ENCODE measurements at places on chromosomes 13 and 19.
A peak's percentile ranks its signal among the peaks of the same experiment; 100 is the strongest.

DNA sequence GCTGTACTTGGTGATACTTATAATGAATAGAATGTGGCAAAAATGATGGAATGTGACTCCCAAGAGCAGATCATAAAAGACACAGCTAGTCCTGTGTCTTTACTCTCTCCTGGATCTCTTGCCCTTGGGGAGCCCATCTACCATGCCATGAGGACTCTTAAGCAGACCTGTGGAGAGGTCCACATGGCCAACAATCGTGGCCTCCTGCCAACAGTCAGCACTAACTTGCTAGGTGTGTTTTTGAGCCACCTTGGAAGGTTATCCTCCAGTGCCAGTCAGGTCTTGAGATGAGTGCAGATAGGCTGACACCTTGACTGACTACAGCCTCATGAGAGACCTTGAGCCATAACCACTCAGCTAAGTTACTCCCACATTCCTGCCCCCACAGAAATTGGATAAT, 22.3 kb upstream of the GPR183 start:
- DNase-seq, result no peak

DNA sequence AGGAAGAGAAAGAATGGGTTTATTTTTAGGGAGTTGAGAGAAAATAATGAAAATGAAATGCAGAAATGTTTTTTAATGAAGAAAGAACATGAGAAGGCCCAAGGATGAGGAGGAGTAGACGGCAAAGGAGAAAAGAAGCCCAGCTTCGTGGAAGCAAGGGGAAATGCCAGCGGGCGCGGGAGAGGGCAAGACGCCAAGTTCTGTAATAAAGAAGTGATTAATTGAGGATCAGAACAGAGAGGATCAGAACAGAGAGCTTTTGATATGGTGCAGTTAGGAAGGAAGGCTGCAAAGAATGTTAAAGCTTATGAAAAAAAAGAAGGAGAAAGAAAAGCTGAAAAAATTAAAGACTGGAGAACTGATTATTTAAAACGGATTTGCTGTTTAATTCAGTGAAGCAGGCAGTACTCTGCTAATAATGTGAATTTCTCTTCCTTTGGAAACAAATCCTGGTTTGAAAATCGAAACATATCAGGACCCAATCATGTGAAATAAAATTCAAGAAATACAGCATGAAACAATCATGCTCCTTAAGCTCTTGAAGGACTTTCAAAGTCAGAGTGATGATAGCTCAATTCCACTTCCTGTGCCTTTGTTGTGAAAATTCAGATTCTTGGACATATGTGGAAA, 99.3 kb upstream of the SOX1 start:
- no peak for DNase-seq

DNA sequence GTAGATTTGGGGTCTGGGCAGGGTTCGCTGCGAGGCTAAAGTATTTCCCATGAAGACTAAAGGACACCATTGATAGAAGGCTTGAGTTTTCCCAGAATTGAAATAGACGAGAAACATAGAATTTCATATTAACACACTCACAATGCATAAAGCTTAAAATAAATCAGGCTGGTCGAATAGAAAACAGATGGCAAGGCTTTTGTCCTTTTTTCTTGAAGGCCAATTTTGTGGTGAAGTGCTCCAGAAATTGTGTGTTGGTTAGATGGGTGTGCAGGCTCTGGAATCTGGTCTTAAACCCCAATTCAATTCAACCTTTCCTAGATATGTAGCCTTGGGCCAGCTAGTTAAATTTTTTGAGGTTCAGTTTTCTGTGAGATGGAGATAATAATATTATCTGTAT, 56.9 kb upstream of the LRCH1 start:
- no peak for DNase-seq

GRCh38 chr13:22915442-22916082, 265.2 kb upstream of the SGCG start:
- DNase-seq, result no peak

DNA sequence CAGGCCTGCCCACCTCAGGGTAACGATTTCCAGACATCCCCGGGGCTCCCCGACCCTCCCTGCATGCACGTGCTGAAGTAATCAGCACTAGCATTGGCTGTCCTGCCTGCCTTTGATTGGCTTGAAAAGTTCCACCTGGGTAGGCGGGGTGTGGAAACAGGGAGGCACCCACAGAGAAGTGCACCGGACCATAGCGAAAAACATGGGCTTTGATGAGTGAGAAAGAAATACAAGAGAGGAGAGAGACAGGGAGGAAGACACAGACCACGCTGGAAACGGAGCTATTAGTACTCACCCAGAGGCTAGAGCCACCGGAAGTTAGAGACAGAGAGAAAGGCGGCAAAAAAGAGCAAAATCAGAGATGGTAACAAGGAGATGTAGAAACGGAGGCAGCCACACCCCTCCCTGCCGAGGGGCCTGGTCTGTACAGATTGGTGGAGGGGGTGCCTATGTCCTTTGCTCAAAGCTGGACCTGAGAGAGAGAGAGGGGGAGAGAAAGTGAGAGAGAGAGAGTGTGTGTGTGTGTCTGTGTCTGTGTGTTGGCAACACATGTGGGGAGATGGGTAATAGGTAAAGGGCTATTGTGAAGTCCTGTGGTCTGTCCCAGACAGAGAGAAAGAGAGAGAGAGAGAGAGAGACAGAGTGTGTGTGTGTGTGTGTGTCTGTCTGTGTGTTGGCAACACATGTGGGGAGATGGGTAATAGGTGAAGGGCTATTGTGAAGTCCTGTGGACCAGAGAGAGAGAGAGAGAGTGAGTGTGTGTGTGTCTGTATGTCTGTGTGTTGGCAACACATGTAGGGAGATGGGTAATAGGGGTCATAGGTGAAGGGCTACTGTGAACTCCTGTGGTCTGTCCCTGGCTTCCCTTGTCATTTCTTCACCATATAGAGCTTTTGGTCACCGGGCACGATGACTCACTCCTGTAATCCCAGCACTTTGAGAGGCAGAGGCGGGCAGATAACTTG, 2.9 kb downstream of the CGB3 start:
- no peak for DNase-seq

DNA sequence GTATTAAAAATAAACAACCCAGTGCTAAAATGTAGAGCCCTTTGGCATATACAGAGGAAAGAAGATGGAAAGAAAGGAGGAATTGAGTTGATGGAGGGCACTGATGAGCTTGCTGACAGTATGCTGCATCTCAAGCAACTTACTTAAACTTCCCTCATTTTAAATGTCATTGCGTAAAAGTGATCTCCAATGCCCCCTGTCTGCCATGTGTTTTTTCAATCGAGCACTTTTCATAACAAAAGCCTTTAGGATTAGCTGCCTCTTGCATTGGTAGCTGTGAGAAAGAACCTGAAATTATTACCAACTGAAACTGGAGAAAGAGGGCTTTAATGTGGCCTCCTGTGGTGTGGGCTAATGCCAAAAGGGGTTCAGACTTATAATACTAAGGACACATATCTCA, 541.6 kb downstream of the SUCLA2 start:
- DNase-seq, result no peak

DNA sequence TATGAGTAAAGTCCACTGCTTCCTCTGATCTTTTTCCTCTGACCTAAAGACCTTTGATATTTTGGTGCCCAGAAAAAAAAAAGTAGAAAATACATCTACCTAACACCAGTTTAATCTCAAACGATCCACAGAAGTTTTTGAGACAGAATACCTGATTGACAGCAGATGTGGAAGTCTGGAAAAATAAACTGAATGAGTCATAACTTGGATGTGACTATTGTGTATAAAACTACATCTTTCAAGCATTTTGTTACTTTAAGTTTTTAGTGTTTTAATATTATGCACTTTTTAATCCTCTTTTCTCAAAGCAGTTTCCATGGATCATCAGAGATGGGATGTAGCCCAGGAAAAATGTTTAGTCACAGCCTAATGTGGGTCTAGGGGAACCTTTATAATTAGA, 216.1 kb downstream of the SLITRK1 start:
- DNase-seq, result no peak

- no peak for DNase-seq
Observed at GRCh38 chr19:18713550-18714117, 30.2 kb downstream of the CRTC1 start.

DNA sequence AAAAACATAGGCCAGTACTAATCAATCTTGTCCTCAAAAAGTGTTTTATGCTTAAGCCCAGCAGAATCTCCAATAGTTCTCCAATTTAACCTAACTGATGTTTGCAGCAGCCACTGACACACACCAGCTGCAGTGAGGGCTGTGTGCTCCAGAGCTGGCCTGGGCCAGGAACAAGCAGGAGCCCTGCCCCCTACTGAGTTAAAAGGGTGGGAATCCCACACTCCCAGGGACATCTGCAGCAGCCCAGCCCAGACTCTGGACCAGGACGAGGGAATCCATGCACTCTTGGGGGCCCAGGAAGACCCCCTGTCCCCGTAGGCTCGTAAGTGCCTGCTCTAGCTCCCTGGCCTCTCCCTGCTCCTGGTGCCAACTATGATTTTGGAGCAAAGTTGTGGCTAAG, 91.5 kb upstream of the ATXN8OS start:
- no peak for DNase-seq

DNA sequence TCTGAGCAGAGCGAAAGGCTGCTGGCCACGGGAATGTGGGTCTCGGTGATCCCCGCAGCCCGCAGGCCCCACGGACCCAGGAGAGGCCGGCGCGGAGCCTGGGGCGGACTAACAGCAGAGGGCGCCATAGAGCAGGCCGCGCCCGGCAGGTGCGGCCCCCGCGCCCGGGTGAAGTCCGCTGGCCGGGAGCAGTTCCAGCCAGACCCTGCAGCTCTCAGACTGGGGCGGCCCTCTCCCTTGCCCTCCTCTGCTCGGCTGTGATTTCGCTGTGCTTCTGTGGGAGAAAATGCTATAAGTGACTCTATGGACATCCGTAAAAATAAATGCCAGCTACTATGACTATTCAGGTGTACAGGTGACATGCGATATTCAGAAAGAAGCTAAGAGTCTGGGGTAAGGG, 37.7 kb downstream of the GSX1 start:
- peak; percentile 6 for DNase-seq

DNA sequence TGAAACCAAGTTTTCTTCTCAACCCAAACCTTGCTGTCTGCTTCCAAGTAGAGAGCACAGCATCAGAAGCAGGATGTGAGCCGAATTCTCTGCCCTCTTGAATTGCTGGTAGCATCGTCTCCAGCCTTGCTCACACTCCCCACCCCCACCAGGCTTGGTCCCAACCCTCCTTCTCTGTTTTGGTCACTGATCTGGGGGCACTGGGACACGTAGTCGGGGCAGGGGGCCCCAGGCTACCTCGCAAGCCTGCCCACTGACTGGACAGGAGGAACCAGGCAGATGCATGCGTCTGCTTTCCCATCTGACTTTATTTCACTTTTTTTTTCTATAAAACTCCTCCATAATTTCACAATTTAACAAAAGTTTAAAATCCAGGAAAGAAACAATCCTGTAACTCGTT, 69.7 kb downstream of the MLLT1 start:
- DNase-seq, result no peak

GRCh38 chr13:106899442-106899841, 331.5 kb upstream of the ARGLU1 start:
- DNase-seq, result no peak

GRCh38 chr13:70043685-70044084, 63.9 kb upstream of the ATXN8OS start:
- no peak for DNase-seq

DNA sequence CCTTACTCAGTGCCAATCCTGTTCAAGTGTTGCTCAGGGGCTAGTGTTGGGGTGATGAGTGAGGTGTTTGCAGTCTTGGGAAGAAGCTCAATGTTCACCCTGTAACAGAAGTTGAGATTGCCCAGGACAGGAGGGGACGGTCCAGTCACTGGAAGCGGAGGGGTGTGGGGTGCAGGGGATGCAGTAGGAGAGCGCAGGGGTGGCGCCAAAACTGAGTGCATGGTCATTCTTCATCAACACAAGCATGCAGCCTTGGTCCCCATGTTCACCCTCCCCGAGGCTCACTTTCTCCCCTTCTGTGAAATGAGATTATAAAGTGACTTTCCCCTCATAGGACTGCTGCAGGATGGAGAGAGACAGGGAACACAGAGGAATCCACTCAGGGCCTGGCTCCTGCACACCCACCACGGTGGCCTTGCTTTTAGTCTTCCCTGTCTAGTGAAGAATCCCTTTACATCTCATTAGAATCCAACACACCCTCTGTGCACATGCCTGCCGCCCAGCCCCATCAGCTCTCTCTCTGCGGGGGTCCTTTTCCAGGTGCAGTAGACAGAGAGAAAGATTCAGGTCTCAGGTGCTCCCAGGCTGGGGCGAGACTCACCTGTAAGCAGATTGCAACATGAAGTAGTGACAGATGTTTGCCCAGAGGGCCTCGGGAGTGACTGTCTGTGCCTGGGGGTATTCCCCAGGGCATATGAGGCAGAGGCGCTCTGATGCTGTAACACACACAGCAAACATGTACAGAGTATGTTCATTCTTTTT, 93.2 kb downstream of the TSHZ3 start:
- DNase-seq, result no peak

- no peak for DNase-seq
Observed at GRCh38 chr19:52196256-52196967, 6.6 kb downstream of the PPP2R1A start.

- no peak for DNase-seq
Observed at GRCh38 chr19:13252569-13253335, 102.5 kb downstream of the IER2 start.

- DNase-seq, result no peak
Observed at GRCh38 chr19:58279925-58280316, 1.2 kb downstream of the ZNF8 start.

- DNase-seq, result no peak
Observed at GRCh38 chr13:35388441-35389355, 87.8 kb downstream of the MAB21L1 start.

GRCh38 chr13:19181621-19182485, at the start of gene TUBA3C:
TSS of gene TUBA3C (minus strand) at chr13:19181824. CDS start at chr13:19181747, 77 bp downstream.
- DNase-seq, result no peak

DNA sequence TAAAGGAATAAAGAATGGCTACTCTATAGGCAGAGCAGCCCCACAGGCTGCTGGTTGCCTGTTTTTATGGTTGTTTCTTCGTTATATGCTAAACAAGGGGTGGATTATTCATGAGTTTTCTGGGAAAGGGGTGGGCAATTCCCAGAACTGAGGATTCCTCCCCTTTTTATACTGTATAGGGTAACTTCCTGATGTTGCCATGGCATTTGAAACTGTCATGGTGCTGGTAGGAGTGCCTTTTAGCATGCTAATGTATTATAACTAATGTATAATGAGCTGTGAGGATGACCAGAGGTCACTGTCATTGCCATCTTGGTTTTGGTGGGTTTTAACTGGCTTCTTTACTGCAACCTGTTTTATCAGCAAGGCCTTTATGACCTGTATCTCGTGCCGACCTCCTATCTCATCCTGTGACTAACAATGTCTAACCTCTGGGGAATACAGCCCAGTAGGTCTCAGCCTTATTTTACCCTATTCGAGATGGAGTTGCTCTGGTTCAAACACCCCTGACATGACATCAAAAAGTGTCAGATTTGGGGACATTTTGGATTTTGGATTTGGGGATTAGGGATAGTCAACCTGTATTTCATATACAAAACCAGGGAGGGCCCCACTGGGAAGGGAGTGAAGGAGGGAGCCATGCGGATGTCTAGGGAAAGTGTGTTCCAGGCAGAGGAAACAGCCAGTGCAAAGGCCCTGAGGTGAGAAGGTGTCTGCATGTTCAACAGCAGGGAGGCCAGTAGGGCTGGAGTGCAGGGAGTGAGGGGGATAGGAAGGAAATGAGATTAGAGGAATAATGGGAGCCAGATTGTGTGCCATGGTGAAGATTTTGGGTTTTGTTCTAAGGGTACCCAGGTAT, 10.9 kb downstream of the FXYD5 start:
- DNase-seq, result no peak
